ENCODE measurements at places on chromosomes 3 and 15.

DNA sequence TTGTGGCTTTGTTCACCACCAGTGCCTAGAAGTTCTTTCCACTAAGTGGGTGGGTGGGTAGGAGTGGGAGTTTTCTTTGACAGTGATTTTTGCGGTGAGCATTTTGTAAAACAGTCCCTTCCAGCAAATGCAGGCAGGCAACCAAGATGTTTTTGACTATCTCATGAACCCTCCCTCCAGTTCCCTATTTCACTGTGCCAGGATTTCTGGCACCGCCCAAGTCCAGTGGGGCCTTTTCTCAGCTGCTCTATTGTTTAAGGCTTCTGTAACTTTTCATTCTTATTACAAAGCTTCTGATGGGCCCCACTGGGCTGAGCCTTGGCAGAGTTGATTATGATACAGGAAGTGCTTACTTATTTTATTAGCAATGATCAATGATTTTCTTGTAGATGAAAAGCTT lies 236.0 kb downstream of the EDEM1 start:
- DNase-seq: no peak

GRCh38 chr3:67402873-67403272 lies 251.5 kb downstream of the SUCLG2 start:
- DNase-seq: no peak

- DNase-seq: no peak
Measured at GRCh38 chr3:196214783-196215441, 1.4 kb upstream of the SLC51A start.

DNA sequence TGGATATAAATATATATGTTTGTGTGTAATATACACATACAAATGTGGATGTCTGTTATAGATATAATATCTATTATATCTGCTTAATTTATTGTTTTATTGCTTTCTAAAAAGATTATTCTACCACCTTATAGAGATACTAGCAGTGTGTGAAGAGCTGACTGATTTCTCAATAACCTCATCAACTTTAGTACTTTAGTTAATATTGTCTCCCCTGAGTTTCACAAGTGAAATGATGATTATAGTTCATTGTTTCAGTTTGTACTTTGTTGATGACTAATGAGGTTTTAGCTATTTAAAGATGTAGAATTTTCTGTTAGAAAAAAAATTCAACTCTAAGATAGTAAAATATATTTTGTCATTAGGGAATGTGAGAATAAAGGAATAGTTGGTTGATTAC lies 11.4 kb downstream of the RSRC1 start:
- DNase-seq: no peak

GRCh38 chr3:187919544-187919943 lies 174.3 kb upstream of the BCL6 start:
- no peak for DNase-seq

DNA sequence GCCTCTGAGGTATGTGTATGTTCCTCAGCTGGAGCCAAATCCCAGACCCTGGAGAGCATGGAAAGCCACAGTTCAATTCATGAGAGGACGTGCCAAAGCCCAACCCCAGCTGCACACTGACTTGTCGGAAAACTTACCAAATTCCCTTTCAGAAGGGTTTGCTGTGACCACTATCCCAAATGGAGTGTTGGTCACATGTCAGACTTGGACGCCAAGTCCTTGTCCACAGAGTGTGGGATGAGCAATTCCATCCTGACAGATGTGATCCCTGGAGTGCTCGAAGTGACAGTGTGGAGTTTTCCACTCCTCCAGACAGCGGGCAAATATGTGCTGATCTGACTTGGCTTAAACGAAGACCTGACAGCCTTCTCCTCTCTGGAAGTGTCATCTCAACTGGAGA lies 71.2 kb downstream of the RORA start:
- no peak for DNase-seq

- no peak for DNase-seq
Measured at GRCh38 chr3:183319371-183319770, 66.3 kb downstream of the B3GNT5 start.

DNA sequence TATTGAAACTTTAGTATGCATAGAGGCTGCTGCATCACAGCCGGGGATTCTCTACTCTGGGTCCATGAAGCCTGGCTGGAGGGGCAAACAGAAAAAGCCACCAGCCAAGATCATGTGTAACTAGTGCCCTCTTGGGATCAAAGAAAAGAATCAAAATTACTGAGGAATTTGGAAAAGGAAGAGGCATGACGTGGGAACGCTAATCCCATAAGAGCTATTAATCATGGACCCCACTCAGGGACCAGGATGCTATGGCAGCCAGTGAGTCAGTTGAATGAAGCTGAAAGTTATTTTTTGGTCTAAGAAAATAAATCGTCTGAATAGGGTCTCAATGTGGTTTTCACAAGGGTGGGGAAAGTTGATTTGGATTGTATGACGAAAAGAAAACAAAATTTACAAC lies 1165.1 kb downstream of the ROBO2 start:
- no peak for DNase-seq

DNA sequence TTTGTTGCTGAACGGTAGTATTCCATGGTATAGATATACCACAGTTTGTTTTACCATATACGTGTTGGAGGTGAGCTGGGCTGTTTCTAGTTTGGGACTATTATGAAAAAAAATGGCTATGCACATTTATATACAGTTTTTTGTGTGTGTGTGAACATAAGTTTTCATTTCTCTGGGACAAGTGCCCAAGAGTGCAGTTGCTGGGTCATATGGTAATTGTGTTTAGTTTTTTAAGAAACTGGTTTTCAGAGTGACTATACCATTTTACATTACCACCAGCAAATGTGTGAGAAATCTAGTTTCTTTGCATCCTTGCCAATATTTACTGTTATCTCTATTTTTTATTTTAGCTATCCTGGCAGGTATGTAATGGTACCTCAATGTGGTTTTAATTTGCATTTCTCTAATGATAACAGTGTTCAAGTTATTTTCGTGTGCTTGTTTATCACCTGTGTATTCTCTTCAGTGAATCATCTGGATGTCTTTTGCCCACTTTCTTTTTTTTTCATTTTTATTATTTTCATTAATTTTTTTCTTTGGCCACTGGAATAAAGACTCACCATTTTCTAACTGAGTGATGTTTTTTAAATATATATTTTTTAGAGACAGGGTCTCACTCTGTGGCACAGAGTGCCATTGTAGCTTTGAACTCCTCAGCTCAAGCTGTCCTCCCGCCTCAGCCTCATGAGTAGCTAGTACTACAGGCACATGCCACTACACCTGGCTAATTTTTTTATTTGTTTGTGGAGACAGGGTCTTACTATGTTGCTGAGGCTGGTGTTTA lies 75.3 kb downstream of the ZNF609 start:
- no peak for DNase-seq

DNA sequence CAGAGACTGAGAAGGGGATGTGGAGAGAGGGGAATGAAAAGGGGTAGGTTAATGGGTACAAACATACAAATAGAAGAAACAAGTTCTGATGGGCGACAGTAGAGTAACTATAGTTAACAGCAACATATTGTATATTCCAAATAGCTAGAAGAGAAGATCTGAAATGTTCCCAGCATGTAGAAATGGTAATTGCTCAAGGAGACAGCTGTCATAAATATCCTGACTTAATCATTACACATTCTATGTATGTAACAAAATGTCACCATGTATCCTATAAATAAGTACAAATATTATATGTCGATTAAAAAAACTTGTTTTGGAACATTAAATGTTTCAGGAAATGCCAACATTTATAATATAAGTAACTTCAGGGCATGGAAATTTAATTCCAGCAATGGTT lies 23.3 kb downstream of the FMN1 start:
- no peak for DNase-seq

GRCh38 chr15:31276596-31277298 lies 49.9 kb upstream of the KLF13 start:
- DNase-seq: no peak

GRCh38 chr3:120468635-120469295 lies 18.0 kb upstream of the FSTL1 start:
- no peak for DNase-seq

DNA sequence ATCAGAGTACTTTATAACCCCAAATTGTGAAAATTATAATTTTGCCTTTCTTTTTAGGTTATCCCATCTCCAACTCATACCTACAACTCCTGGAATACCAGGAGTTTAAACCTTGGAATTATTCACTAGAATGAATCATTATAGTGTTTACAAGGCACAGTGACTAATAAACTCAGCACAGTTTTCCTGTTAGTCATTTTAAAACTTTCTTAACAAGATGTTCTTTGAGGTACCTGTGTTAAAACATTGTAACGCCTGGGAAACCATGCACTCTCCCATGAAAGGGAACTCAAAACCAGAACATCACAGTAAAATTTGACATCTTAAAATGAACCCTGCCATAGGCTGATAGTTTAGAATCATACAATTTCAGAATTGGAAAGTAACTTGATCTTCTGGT lies 132.4 kb upstream of the OSTN start:
- no peak for DNase-seq

DNA sequence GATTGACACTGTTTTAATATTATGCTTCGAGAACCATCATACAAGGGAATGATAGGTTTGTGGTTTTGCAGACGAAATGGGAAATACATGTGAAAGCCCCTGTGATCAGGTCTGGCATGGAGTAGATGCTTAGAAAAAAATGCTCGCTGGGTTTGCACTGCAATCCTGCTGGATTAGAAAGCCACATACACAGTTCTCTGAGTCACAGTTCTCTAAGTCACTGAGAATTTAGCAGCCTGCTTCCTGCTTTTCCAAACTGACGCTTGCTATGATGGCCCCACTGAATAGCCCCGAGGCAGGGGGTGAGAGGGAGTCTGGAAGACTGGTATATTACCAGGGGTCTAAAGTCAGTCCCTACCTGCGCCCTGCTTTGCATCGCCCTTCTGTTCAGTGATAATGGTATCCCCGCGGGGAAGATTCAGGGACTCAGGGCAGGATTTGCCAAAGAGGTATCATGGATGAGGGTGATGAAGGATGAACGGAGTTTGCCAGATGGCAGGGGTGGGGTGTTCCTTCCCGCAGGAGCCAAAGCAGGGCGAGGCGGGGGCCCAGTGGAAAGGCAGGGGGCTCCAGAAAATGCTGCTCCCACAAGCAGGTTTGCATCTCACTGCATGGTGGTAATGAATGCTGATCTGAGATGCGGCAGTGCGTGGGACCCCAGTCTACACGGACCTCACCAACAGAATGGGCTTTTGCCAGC lies 82.3 kb downstream of the IQSEC1 start:
- DNase-seq: no peak

DNA sequence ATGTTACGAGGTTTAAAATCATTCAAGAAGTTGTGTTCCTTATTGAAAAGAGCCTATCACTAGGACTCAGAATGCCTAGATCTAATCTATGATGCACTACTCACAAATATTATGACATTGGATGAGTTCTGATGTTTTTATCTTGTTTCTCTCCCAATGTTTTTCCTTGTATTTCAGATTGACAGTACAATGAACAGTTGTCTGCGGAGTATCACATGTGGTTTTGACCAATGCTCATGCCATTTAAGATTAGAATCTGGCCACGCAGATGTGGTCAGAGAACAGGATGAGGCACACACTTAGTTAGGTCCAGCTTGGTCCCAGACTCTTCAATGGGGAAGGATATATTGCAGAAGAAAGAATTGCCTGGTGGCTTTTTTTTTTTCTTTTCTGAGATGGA lies 25.6 kb upstream of the CCDC50 start:
- no peak for DNase-seq

DNA sequence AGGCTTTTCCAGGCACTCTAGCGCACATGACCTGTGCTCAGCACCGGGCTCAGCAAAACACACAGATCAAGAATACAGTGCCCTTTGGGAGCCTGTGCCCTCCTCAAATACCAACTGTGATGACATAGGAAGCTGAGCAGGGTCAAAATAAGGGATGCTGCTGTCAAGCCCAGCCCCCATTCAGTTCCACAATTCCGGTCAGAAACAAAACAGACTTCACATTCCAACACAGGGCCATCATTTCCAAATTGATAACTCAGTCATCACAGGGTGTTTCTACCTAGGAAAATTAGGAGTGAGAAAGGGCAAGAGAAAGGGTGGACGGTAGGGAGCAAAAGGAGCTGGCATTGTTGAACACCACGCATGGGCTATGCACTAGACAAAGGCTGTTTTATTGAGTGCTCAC lies 158.4 kb upstream of the CCDC54 start:
- DNase-seq: no peak

DNA sequence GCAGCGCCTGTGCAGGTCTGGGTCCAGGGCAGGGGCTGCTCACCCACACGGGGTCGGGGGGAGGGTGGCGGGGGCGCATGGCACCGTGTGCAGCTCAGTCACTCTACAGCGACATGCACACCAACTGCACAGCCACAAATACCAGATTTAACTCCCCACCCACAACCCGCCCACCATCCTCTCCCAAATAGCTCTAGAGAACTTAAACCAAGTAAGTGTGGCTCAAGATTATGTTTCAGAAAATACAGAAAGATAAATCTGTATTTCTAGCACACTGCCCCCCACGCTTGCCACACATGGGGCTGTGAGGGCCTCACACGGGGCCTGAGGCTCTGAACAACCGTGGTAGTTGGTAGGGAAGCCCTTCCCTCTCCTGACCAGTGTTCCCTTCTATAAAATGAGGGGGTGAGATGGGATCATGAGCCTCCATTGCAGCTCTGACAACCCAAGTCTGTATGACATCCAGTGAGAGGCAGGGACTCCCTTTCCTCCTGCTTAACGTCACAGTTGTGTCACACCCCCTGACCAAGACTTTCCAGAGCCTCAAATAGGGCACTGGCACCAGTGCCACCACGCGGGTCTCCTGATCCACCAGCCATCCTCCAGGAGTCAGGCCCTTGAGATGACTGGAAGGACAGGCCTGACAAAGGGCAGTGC lies 23.1 kb downstream of the POC1A start:
- DNase-seq: no peak

DNA sequence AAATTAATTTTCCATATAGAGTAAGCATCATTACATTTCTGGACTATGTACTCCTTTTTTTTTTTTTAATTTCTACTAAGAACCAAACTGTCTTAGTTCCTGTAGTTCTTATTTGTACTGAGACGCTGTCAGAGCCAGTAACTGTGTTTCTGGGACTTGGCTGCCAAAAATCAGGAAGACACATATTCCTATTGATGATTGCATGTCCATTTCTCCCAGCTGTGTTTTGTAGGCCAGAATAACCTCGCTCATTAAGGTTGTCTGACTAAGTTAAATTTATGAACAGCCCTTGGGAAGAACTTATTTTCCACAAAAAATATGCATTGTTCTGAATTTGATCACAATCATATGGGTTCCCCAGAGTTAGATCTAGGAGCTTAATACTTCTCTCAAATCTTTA lies 29.5 kb downstream of the PLSCR5 start:
- DNase-seq: no peak

GRCh38 chr3:53274938-53275605 lies 19.2 kb upstream of the TKT start:
- no peak for DNase-seq

DNA sequence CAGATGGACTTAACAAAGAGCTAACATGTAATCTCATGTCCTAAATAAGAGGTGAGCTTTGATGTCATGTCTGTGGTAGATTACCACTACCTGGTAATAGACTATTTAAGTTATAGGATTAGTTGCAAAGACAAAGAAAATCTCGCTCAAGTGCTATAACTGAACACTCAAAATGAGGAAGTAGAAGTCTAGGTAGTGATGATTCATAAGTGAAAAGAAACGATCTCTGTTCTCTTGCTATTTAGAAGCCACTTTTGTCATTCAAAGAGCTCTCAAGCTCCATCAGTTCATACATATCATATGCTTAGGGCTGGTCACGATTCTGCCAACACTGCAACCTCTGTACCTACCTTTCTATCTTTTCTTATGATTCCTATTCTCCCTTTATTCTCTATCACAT lies 110.9 kb downstream of the EDEM1 start:
- no peak for DNase-seq

Measured in ascending aorta (tissue), 2 donors.